ENCODE measurements at places on chromosomes 12 and 14. TPM values are rescaled to one million over a fixed set of nuclear protein-coding genes. Genes with fewer than 3 reads are reported as not detected.

Gene SLC35F4
- not detected for total RNA-seq

Gene TMPRSS12
- total RNA-seq, result not detected

Gene SOX5
- not detected for total RNA-seq

DNA sequence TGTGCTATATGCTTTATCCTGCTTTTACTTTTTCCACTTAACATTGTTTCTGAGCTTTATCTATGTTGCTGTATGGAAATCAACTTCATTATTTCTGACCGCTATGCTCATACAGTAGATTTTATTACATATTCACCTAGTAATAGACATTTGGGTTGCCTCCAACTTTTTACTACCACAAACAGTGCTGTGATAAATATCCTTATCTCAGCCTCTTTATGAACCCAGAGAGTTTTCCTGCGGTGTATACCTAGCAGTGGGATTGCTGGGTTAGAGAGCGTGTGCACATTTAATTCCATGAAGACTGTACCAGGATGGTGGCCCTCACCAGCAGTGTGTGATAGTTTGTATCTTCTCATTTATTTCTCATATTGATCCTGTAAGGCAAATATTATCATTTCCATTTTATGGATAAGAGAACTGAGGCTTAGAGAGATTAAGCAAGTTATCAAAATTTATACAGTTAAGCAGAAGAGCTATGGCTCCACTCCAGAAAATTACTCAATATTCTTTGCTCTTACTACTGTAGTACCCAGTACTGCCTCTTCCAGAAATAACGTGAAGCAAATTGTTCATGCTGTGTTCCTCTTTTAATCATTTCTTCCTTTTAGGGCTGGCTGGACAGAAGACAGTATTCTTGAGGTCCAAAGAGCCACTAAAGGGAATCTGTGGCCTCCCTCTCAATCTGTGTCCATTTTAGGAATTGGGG lies 26.3 kb upstream of the CISTR start:
- H3K36me3 ChIP-seq, result no peaks in the 10 kb centered on the region
- no peak for DNase-seq
- H3K27ac ChIP-seq, result no peak overlapping the region
- no peak overlapping the region for H3K4me3 ChIP-seq

DNA sequence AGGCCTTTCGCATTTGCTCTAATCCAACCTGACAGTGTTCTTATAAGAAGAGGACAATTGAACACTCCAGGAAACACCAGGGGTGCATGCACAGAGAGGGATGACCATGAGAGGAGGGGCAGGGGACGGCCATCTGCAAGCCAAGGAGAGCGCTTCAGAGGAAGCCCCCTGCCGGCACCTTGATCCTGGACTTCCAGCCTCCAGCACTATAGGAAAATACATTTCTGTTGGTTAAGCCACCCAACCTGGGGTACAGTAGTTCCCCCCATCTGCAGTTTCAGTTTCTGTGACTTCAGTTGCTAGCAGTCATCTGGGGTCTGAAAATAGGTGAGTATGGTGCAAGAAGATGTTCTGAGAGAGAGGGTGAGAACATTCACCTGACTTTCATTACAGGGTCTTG lies 64.7 kb downstream of the CLMN start:
- no peak overlapping the region for H3K27ac ChIP-seq
- DNase-seq, result no peak
- H3K4me1 ChIP-seq, result no peaks in the 10 kb centered on the region
- no peaks in the 10 kb centered on the region for H3K36me3 ChIP-seq
- no peak overlapping the region for H3K4me3 ChIP-seq
- peaks cover 8% of the 10 kb centered on the region for H3K27me3 ChIP-seq

DNA sequence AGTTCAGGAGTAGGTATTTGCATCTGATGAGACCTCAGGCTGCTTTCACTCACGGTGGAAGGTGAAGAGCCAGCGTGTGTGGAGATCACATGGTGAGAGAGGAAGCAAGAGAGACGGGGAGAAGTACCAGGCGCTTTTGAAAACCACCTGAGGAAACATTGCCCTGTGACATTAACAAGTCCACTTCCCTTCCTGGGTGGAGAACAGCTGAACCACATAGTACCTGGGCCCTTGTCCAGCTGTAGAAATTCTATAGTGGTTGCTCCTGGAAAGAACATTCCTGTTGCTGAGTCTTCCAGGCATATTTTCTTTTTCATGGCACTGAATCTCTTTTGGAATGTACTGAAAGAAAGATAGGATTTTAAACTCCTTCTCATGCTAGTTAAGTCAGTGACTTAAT lies 87.3 kb upstream of the RIN3 start:
- no peaks in the 10 kb centered on the region for H3K36me3 ChIP-seq
- DNase-seq, result no peak
- H3K27ac ChIP-seq, result peak overlapping the region; percentile 37
- peaks cover 14% of the 10 kb centered on the region for H3K4me1 ChIP-seq

- no peak overlapping the region for H3K4me3 ChIP-seq
- H3K27ac ChIP-seq, result no peak overlapping the region
Observed at GRCh38 chr14:33393895-33394368, 455.3 kb downstream of the NPAS3 start.

- H3K27me3 ChIP-seq, result no peaks in the 10 kb centered on the region
- peak overlapping the region; percentile 39 for H3K27ac ChIP-seq
- peaks cover 42% of the 10 kb centered on the region for H3K4me1 ChIP-seq
- H3K36me3 ChIP-seq, result peaks cover 70% of the 10 kb centered on the region
Observed at GRCh38 chr12:14452865-14453264, 87.4 kb downstream of the ATF7IP start.

DNA sequence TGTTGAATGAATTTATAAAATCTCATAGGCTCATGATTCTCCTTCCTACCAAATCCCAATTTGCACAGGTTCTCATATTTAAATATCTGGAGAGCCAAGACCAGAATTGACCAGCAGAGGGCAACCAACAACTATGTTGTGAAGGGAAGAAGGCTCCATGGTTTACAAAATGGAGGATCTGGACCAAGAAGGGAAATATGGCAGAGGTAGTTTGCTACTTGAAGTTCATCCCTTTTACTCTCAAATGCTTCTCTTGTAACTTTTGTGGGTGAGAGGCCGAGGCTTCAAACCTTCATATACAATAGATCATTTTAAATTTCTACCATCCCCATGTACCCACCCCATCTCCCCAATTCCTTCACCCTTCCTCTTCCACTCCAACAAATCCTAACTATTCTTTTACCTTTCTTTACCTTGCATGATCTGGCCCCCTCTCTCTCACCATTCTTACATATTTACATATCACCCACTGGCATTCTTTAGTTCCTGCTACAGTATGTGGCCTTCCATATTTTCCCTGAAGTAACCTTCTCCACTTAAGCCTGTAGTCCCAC lies 3.8 kb upstream of the SMARCC2 start:
- peak overlapping the region; percentile 26 for H3K4me3 ChIP-seq
- DNase-seq, result no peak
- peaks cover 8% of the 10 kb centered on the region for H3K36me3 ChIP-seq
- H3K27me3 ChIP-seq, result peaks cover 2% of the 10 kb centered on the region
- H3K27ac ChIP-seq, result peak overlapping the region; percentile 85
- H3K4me1 ChIP-seq, result peaks cover 27% of the 10 kb centered on the region

DNA sequence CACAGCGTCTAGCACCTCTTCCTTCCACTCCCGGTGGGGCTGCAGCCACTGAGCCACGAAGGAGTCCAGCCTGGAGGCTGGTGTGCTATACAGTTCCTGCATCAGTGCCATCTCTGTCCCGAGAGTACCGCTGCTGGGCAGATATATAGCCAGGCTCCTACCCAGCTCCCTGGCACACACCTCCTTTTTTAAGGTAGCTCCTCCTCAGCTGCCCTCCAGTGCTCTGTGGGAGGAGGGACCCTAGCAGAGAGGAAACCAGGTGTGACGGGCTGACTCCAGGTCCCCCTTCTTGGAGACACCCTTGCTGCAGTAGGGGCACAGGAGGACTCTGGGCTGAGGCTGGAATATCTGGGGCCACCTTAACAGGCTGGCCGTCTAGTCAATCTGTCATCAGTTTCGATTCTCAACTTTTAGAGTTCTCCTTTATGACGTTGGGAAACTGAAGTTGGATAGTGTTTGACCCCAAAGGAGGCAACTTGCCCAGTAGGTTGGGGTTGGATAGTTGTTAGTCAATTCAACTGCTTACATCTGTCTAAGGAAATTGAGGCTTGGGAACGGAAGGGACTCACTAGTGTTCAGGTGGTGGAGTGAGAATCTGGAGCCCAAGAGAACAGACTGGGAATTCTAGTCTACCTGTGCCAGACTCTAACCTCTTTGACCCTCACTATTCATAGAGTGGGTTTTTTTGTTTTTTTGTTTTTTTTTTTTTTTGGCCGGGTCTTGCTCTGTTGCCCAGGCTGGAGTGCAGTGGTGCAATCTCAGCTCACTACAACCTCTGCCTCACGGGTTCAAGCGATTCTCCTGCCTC lies at the start of gene OASL:
Gene OASL, minus strand, starts transcription at position 386 of the 808 bp plus-strand sequence. Its CDS starts 275 bp downstream, at position 111.
- H3K27ac ChIP-seq, result peak within 1 kb of the TSS; percentile 98
- peaks cover 15% of the 10 kb centered on the region for H3K27me3 ChIP-seq
- peaks cover 26% of the 10 kb centered on the region for H3K36me3 ChIP-seq
- H3K4me3 ChIP-seq, result peak within 1 kb of the TSS; percentile 98

DNA sequence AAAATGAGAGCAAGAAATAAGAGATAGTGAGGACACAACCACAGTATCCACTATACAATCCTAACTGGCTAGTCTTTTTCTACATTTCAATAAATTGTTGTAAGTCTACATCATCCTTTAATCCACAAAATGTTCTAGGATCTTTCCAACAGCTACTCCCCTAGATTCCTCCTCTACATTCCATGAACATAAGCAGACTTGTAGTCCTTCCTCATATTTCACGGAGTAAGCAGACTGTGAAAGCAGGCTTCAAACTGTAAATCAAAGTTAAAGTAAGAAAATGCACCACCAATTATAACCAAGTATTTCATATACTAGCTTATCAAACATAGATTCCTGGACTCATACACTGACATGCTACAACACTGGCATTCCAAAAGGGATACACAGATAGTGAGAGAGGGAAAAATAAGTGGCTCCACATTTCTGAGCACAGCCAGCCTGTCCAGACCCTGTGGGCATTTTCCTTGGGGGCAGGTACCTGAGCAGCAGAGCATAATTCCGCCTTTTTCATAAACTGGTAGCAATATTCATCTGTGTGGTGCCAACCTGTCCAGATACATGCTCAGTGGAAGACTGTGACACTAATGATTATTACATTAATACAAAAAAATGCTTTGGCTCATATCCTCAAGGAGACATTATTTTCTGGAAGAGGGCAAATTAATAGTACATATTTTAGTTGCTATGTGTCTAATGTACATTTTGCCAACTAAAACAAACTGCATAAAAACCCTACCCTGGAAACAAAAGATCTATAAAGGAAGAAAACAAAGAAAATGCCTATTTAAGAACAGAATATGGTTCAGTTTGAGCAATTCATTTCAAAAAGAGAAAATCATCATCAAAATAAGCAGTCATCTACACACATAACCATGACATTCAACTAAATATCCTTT lies 113.3 kb upstream of the FSCB start:
- no peaks in the 10 kb centered on the region for H3K27me3 ChIP-seq
- H3K4me3 ChIP-seq, result no peak overlapping the region
- no peak for DNase-seq
- H3K36me3 ChIP-seq, result no peaks in the 10 kb centered on the region
- no peak overlapping the region for H3K27ac ChIP-seq

DNA sequence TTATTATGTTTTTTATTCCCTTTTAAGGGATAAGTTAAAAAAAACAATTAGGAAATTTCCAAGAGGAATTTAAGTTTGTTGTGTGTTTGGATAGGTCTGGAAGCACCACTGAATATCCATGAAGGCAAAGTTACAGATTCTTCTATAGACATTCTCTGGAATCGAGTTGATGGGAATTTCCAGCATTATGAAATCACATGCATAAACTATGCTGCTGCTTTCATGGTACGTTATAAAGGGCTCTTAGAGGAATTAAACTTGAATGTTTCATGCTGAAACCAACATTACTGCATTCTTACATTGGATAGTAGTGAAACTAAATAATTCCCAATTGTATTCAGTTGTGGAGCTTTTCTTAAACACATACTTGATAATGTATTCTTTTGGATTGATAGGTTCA lies 21.5 kb upstream of the PTPRQ start:
- no peaks in the 10 kb centered on the region for H3K4me1 ChIP-seq
- H3K36me3 ChIP-seq, result no peaks in the 10 kb centered on the region
- H3K27me3 ChIP-seq, result no peaks in the 10 kb centered on the region

DNA sequence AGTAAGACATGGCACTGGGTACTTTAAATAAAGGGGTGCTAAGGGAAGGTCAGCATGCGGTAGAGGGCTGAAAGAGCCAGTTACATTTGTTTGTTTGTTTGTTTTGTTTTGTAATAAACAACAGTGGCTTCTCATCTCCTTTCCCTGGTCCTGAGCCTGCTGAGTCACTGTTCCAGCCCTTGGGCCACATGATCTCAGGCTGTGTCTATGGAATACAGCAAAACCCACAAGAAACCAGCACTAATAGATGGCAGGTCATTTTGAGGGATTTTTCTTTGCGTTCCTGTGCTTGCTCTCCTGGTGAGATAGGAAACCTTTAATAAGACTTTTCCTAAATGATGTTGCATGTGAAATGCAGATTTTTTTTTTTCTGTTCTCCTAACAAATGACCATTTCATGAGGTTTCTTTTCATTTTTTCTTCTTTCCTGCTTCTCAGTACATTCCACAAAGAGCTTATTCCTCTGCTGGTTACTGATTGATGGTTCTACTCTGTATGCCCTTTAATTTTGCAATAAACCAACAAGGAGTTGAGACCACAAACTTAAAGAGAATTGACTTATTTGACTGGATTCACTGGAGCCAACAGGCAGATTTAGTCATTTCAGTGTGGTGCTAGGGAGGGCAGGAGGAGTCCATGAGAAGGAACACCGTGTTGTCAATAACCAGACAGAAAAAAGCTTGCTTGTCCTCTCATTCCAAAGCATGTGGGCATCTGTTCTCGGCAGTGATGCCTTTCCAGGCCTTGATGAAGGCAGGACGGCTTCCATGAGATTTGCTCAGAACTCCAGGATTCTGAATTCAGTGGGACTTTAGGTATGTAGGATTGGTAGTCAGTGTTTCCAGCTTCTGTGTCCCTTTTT lies 459.2 kb downstream of the RAD51B start:
- peaks cover 2% of the 10 kb centered on the region for H3K36me3 ChIP-seq
- no peaks in the 10 kb centered on the region for H3K27me3 ChIP-seq
- H3K27ac ChIP-seq, result no peak overlapping the region
- H3K4me3 ChIP-seq, result no peak overlapping the region
- H3K4me1 ChIP-seq, result peaks cover 35% of the 10 kb centered on the region
- no peak for DNase-seq

GRCh38 chr12:40672741-40673271 lies 19.4 kb upstream of the CNTN1 start:
- no peak overlapping the region for H3K4me3 ChIP-seq
- no peaks in the 10 kb centered on the region for H3K27me3 ChIP-seq
- no peak for DNase-seq

DNA sequence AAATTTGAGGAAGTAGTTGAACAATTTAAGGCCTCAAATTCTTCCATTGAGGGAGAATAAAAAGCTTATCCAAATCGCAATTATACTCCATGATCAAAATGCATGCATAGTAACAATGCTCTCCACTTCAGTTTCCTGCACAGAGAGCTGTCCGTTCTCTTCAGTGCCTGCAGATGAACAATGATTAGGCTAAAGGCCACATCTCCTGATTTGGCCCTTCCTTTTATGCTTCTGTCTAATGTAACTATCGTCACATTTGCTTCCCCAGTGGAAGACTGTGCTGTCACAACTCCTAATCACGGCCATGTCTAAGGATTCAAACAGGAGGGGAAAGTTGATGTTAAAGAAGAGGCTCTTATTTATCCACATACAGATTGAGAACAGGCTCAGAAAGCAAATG lies 113.6 kb upstream of the NPAS3 start:
- H3K27ac ChIP-seq, result no peak overlapping the region
- no peaks in the 10 kb centered on the region for H3K4me1 ChIP-seq
- no peaks in the 10 kb centered on the region for H3K27me3 ChIP-seq
- H3K36me3 ChIP-seq, result no peaks in the 10 kb centered on the region
- no peak overlapping the region for H3K4me3 ChIP-seq
- DNase-seq, result no peak

- no peaks in the 10 kb centered on the region for H3K36me3 ChIP-seq
- H3K4me1 ChIP-seq, result no peaks in the 10 kb centered on the region
- DNase-seq, result no peak
- H3K4me3 ChIP-seq, result no peak overlapping the region
- H3K27me3 ChIP-seq, result no peaks in the 10 kb centered on the region
Observed at GRCh38 chr12:124083708-124084107, 110.7 kb downstream of the ZNF664 start.
